HTR-8/SVneo (cell line): ENCODE measurements at places on chromosomes 12 and 14.

GRCh38 chr12:48631071-48631470, 51.0 kb downstream of the KANSL2 start:
- DNase-seq: no peak

GRCh38 chr12:64237382-64237781, 15.3 kb upstream of the KICS2 start:
- no peak for DNase-seq

DNA sequence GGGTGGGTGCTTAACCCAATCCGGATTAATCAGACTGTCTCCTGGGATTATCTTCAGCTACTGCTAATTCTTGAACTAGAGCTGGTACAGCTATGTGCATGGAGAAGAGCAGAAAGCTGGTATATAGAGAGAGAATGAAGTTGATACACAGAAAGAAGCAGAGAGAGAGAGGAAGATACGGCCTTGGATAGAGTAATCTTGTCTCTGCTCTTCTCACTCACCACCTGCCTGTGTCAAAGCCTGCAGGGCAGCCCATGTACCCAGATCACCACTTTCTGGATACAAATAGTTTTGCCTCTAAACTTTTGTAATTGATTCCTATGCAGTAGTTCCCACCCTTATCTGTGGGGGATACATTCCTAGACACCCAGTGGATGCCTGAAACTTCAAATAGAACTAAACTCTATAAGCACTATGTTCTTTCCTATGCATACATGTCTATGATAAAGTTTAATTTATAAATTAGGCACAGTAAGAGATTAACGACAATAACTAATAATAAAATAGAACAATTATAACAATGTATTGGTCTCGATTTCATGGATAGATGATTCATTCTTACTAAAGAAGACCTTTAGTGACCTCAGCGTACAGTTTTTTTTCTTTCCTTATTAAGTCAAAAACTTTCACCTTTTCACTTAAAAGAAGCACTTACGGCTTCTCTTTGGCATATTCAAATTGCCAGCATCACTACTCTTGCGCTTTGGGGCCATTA, 45.5 kb downstream of the YEATS4 start:
- no peak for DNase-seq

- DNase-seq: no peak
Measured at GRCh38 chr12:3795066-3795465, 42.2 kb upstream of the CRACR2A start.

DNA sequence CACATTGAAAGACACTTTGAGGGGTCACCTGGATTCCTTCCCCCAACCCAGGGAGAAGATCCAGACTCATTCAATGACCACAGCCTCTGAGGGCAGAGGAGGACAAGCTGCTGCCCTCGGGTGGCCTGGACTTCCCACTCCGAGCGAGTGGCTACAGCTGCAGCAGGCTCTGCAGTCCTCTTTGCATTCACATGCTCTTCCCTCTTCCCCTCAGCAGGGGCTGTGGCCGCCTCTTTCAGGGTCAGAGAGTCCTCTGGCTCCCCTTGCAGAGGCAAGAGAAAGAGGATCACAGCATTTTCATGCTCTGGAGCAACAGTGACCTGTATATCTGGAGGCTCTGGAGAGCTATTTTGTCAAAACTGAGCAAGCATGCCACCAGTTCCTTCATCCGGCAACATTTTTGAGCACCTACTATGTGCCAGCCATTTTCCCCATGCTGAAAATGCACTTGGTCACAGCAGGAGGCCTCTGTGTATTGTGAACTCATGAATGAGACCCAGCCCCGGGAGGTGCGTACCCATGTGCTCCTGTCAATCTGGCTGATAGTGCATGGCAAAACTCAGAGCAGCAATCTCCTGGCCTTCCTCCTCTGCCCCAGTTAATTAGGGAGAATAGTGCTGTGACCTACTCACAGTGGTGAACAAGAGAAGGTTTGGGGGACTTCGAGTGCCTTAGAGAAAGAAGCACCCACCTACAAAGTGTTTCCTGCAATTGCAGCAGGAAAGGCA, 42.9 kb upstream of the KCNA5 start:
- DNase-seq: no peak

DNA sequence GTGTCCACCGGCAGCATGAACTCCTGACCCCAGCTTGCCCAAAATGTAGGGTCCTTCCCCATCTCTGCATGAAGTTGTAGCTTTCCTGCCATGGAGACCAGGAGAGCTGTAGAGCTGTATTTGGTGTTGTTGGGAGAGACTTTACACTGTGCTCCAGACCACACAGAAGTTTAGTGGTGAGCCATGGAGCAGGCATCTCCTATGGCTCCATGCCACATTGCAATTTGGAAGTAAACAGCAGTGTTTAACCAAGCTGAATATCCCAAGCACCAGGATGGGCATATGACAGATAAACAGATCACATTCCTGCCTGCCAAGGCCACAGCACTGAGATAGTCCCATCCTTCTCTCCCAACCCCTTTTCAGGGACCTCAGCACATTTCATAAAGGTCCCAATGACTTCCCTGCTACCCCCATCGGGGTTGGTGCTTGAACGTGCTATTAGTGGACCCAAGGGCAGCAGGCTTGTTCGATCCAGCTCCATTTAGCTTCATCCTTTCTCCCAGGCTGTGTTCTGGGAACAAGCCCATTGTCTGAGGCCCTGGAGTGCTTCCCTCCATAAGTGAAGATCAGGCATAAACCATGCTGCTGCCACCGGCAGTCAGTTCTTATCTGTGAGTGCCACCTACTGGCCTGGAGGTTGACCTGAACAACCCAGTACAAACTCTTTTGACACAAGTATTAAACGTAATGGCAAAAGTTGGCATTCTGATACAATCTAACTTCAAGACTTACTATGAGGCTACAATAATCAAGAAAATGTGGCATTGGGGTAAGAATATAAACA, 172.3 kb upstream of the ATXN7L3B start:
- peak; percentile 11 for DNase-seq

GRCh38 chr12:60094436-60094835, 498.6 kb downstream of the SLC16A7 start:
- no peak for DNase-seq

DNA sequence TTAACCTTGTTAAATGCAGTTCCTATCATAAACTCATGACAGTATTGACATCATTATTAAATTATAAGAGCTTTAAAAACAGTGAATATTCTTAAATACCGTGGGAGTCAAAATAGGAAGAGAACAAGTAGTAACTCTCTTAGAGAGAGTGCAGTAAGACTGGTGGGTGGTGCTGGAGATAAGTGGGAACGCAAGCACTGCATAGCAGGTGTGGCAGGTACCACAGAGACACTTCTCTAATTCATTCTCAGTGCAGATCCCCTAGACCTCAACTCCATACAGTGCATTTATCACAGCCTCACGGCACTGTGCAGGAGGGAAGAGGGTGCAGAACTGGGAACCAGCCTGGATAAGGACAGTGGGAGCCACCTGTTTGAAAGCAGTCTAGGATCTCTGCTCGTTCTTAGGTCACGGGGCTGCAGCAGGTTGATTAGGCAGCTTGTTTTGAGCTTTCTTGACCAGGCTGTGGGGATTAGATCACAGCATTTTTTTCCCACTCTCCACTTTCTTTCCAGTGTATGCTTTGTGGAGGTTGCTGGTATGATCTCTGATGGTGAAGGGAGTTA, 165.6 kb downstream of the PRKCH start:
- DNase-seq: no peak

DNA sequence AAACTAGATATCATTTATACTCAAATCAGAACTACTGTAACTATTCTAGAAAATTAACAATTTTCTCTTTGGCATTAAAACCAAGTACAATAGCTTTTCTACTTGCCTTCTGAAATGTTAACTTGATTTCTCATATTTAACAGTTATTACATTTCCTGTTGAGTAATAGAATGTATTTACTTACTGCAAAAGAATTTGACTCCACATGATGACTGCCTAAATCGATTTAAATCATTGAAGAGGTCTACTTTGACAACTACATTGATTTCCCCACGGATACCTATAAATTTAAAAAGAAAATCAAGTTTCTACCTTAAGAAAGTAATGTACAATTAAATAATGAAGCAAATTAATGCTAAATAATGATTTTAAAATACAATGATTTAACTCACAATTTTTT, 18.9 kb downstream of the C2CD5 start:
- DNase-seq: no peak

DNA sequence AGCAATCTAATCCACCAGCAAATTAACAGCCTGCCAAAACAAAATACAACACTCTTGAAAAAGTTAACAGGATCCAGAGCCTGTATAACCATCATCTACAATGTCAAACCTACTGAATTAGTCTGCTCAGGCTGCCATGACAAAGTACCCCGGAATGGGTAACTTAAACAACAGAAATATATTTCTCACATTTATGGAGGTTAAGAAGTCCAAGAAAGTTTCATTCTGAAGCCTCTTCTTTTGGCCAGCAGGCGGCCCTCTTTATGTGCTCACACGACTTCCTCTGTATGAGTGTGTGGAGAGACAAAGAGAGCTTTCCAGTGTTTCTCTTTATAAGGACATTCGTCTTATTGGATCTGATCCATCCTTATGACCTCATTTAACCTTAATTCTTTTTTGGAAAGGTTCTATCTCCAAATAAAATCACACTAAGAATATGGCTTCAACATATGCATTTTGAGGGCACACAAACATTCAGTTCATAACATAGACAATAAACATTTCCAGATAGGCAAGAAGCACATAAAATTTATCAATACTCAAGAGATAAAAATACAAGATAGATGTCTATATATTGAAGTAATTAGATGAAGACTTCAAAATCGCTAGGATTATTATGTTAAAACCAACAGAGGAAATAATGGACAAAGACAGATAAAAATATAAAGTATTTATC, 5.9 kb upstream of the RERG start:
- DNase-seq: peak; percentile 1

DNA sequence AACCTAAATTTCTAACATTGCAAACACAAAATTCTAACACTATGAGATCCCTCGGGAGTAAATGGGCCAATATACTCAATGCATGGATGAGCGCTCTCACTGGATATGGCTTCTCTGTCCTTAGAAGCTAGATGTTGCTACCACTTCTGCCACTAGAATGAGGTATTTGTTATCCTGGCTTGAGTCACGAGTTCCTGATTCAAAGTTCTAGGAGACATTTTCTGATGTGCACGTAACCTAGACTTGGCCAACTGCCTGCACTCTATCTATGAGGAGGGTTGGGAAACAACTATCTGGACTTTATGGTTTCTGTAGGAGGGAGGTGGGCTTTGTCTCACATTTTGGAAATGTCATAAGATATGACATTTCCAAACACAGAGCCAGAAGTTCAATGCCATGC, 37.6 kb downstream of the FERMT2 start:
- no peak for DNase-seq

DNA sequence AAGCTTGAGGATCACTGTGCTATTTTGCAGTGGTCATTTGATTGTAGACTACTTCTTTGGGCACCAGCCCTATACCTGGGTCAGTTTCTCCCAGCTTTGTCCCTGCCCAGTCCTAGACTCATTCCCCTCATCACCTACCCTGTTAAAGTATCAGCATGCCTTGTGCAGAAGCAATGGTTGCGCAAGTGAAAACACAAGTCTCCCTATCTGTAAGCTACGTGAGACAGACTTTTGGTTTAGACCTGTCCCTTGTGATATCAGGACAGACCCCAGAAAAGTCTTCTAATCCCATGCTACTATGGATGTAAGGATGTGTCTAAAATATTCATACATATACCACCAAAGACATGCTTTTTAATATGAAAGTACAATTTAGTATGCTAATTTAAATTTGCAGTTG, 88.8 kb upstream of the ATP2B1 start:
- no peak for DNase-seq

- peak; percentile 93 for DNase-seq
Measured at GRCh38 chr14:67999705-68000384, 180.3 kb downstream of the RAD51B start.

DNA sequence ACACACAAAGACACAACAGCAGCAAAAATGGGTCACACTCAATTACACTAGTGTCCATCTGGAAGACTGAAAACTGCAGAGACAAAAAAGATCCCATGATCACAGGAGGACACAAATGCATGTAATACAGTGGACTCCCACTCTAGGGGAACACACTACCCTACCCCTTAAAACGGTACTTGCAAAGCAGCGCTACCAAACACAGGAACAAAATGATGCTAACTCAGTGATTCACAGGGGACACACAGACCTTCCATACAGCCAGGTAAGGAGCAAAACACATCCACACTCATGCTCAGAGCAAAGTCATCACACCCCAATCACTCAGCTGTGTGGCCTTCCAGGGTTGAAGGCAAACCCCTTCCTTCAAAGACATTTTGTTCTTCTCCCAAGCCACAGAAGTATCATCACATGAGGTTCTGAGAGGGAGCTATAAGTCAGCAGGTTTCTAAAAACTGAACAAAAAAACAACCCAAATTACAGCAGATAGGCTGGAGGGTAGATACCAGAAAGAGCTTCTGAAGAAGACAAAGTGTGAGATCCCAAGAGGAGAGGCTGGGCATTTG, 14.8 kb downstream of the SMUG1 start:
- DNase-seq: no peak

DNA sequence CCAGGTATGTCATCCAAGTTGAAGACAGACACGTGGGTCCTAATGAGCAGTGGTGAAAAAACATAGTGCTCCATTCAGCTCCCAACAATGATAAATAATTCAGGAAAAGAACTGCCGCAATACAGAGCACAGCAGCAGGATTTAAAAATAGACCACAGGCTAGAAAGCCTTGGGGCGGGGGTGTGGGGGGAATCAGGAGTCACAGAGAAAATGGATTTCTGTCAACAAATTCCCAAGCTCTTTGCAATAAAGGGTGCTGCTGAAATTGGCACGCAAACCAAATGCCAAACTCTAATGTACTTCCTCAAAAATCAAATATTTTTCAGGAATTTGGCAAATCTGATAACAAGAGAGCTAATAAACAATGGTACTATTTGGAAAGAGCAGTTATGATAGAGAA, 58.6 kb downstream of the R3HDM2 start:
- no peak for DNase-seq

DNA sequence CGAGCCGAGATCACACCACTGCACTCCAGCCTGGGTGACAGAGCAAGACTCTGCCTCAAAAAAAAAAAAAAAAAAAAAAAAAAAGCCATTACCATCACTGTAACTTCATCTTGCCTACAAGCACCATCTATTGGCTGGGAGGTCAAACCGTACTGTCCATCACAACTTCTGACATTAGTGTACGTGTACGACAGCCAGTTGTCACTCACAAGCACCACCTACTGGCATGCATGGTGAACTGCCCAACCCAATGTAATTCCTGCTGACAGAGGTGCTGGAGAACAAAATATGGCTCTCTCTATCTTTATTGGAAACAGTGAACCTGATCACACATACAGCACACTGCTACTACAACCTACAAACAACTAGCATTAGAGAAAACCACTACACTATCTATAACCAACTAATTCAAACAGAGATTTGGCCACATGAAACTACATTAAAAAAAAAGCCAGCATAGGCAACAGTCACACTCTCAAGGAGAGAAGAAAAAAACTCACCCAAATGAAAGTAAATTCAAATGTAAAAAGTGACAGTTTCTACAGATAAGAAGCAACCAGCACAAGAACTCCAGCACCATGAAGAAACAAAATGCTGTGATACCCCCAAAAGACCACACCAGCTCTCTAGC, 82.3 kb downstream of the PUS7L start:
- DNase-seq: no peak

- no peak for DNase-seq
Measured at GRCh38 chr12:3897371-3897971, 24.3 kb upstream of the PARP11 start.
